Stimulated activated CD8-positive, alpha-beta memory T cell treated with anti-CD3 and anti-CD28 coated beads, Interleukin-7, amount 100 ng/mL, for 24 hours (primary cell): ENCODE measurements at places on chromosomes 16 and 17.

DNA sequence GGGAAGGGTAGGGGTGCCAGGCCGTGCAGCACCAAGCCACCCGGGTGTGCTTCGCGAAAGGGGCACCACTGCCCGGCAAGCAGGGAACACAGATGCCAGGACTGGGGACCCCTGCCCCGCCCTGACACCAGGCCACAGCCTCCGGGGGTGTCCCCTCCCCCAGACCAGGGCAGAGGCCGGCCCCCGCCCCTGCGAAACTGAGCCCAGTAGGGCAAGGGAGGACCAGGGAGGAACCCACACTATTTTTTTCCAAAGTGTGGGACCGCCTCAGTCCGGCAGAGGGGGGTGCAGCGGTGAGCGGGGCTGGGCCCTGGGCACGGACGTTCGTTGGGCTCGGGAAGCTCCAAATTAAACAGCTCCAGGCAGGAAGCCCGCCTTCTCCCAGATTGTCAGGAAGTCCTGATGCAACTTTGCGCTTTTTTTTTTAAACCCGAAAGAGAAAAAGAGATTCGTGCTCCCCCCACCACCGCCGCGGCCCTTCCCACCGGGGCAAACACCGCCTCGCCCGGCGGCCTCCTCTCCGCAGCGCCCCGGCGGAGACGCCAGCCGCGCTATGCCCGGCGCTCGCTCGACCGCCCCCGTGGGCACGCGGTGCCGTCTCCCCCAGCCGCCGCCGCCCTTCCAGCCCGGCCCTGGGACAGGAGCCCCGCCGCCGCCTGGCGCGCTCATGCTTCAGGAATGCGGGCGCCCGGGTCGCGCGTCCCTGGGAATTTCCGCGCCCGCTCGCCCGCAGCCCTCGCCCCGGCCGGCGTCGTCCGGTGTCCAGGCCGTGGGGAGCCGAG lies 755 bp downstream of the PIEZO1 start:
- DNase-seq: no peak

- DNase-seq: peak; percentile 22
These were observed 35.6 kb downstream of the RPA1 start for GRCh38 chr17:1865252-1866037.

DNA sequence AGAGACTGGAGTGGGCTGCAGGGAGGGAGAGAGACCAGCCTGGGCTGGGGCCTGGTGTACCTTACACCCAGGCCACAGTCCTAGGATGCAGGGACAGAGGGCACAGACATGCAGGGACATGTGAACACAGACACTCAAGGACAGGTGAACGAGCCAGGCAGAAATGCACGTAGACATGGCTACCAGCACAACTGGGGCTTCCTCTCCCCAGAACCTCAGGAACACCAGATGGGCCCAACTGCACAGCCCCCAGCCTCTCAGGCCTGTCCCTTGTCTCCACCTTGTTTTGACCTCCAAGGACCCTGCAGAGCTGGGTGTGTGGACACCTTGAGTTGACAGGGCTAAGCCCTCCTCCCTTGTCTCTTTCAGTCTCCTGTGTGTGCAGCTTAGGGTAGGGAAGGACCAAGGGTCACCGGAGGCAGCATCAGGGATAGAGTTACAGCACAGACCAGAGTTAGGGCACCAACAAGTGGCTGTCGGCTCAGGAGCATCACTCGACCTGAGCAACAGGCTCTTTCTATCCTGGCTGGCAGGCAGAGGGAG lies 9.2 kb downstream of the SEZ6 start:
- DNase-seq: no peak

DNA sequence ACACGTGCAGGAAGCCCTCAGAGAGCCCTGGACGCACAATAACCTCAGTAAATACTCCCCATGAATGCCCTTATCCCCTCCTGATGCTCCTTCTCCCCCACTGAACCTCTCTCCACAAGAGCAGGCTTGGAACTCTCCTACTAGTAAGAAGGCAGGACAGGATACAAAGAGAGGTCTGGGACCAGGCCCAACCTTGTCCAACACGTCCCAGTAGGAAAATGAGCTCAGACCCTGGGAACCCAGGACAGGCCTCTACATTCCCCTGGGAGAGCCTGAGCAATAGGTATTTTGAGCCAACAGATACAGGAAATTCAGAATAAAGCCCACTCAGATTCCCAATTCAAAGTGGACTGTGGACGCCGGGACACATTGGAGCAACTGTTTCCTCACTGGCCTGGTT lies 19.2 kb downstream of the ZNF423 start:
- DNase-seq: no peak

DNA sequence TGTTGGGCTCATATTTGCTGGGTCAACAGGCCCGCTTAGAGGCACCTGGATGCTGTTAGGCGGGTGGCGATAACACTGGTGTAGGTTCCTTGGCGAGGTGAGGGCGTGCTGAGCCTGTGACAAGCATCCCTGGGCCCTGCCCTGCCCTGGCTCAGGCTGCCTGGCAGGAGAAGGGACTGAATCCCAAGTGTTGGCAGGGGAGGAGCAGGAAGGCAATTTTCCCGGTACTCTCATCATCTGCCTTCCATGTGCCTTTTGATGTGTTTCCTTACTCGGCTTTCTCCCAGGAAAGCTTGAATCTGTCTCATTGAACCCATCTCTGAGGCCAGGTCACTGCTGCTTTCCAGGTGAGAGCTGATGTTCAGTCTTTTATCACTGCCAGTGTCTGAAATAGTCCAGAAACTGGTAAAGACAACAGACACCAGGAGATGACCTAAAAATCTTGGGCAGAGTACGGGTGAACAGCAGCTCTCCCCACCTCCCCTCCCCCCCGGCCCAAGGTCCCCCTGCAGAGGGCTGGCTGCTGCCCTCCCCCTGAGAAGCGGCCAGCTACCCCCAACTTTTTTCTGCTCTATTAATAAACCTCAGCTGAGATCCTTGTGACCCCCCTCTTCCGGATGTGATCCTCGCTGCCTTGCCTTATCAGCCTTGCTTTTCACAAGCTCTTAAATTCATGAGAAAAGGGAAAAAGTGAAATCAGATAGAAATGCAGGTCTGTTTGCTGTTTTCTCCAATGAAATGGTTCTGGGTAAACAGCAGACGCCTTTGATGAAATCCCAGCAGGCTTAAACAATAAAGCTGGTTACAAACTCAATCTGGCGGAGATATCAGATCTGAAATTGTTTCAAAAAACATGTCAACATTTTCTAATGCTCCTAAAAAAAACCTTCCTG lies 29.0 kb downstream of the RTN4RL1 start:
- DNase-seq: no peak

GRCh38 chr17:35679007-35679682 lies 52.3 kb upstream of the RASL10B start:
- no peak for DNase-seq

DNA sequence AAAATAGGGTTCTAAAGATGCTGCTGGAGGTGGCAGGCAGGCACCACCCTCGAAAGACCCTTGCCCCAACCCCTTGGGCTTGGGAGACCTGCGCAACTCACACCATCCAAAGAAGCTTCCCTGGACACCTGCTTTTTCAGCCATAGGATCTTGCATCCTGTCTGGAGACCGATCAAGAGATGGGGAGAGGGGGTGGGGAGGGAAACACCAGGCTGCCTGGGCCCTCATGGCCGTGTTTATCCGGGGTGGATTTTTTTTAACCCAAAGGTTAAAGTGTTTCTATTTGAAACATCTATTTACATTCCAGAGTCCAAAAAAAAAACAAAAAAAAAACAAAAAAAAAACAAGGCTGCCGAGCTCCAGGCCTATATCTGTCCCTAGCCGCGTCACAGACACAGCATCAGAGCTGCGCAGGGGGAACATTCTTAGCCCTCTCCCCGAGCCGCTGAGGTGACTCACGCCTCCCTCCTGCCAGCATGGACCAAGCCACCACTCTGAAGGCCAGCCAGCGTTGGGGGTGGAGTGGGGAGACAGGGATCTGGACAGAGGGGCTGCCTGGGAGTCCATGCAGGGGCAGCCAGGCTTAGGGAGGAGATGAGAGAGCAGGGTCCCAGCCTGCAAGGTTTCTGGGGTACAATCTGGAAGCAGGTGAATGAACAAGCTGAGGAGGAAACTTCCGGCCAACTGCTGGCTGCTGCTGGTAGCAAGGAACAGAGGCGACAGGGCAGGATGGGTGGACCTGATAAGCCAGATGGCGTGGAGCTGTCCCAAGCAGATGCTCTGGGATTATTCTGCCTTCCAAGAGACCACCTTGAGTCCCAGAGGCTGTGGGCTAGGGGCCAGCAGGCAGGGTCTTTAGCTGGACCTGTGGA lies 14.8 kb downstream of the HDAC5 start:
- DNase-seq: no peak

- no peak for DNase-seq
These were observed 1.2 kb downstream of the LCAT start for GRCh38 chr16:67942510-67943255.

DNA sequence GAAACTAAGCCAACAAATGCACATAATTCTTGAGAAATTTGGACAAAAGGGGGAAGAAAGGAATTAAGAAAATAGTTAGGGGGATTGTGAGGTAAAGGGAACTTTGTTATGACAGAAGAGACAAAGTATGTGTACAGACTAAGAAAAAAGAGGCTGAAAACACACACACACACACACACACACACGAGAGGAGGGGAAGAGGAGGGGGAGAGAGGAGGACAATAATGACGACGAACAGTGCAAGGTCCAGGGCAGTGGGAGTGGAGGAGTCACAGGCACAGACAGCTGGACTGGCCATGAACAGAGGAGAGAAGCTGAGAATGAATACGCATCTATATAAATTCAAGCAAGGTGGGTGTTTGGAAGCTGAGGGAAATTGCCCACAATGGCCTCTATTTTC lies 44.6 kb downstream of the MARVELD3 start:
- DNase-seq: no peak

DNA sequence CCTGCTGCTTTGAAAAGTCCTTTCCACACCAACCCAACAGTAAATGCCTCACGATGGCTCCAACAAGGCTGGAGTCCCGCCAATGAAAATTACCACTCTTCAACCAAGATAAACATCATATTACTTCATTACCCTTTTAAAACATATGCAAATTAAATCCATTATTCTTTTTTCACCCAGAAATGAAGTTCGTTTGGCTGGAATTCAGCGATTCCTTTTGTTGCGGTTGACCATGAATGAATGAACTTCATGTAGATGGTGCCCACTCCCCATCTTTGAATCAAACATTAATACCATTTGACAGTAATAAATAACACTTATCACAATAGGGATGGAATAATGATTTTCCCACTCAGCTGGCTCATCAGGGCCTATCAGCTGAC lies 211.5 kb upstream of the TOX3 start:
- no peak for DNase-seq

GRCh38 chr16:31873556-31874365 lies at the start of gene ZNF267:
ZNF267 (plus strand) TSS chr16:31873807; CDS start chr16:31873967, 160 bp downstream.
- peak; percentile 86 for DNase-seq

DNA sequence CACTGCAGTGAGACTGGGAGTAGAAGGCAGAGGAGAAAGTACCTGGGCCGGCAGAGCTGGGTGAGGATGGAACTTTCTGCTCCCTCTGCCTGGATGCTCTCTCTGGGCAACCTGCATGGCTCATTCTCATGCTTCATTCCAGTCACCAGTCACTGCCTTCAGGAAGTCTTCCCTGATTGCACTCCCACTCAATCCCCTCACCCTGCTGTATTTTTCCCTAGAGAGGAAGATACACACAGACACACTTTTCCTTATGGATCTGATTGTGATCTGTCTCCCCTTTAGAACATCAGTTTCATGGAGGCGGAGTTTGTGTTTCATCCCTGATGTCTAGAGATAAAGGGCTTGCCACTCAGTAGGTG lies 44.9 kb downstream of the MEAK7 start:
- DNase-seq: no peak

DNA sequence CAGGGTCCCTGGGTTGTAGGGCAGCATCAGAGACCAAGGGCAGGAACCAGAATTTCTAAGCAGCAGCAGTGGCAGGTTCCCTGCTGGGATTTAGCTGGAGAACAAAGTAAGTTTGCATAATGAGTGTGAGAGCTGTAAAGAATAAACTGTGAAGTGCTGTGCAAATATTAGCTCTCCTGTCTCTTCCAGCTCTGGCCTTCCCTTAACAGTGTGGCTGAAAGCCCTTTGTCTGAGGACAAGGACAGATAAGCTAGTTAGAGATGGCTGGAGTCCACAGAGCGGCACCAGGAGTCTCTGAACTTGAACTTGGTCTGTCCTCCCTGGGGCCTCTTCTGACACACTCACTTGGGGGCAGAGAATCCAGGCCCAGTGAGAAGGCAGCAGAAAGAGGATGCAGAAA lies 98.2 kb upstream of the WSCD1 start:
- no peak for DNase-seq

- no peak for DNase-seq
These were observed 278.3 kb downstream of the SEC14L1 start for GRCh38 chr17:77419095-77419494.

- DNase-seq: no peak
These were observed 55.9 kb downstream of the MYO18A start for GRCh38 chr17:29124135-29124924.

DNA sequence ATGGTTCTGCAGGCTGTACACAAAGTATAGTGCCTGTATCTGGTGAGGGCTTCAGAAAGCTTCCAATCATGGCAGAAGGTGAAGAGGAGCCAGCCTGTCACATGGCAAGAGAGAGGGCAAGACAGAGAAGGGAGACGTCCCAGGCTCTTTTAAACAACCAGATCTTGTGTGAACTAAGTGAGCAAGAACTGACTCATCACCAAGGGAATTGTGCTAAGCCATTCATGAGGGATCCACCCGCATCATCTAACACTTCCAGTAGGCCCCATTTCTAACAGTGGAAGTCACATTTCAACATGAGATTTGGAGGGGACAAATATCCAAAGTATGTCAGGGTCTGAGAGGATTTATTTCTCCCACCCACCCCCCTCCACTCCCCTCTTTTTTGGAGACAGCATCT lies 56.2 kb upstream of the ELAC2 start:
- no peak for DNase-seq

DNA sequence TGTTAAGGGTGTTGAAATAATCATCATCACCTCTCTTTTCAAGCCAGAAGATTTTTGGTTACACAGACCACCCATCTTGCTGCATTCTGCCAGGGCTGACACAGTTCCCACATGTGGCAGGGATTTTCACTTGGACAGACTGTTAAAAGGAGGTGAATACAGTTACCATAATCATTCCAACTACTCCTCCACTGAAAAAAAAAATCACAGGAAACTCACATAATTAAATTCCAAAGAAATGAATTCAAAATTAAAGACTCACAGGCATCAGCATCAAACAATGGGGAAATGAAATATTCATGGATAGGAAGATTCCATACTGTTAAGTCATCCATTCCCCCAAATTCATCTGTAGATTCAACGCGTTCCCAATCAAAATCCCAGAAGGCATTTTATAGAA lies 209.4 kb downstream of the MRTFB start:
- DNase-seq: no peak

GRCh38 chr17:17298108-17298507 lies 5.1 kb upstream of the NT5M start:
- no peak for DNase-seq
